ENCODE measurements at places on chromosomes 12 and 14. TPM values are rescaled to one million over a fixed set of nuclear protein-coding genes. Genes with fewer than 3 reads are reported as not detected.

Gene ABHD12B
- polyA plus RNA-seq: not detected

Gene ABCC9
- 8.7 TPM for polyA plus RNA-seq

Gene NCKAP5L
- polyA plus RNA-seq: 44.6 TPM

Gene SERPINA9
- not detected for polyA plus RNA-seq

Gene HSPA2
- 2.6 TPM for polyA plus RNA-seq

Gene CLEC1B
- polyA plus RNA-seq: not detected

Gene ZNF641
- 3.8 TPM for polyA plus RNA-seq

Gene DBX2
- polyA plus RNA-seq: 0.07 TPM

Gene KLRG1
- polyA plus RNA-seq: 1.8 TPM

Gene ACVR1B
- polyA plus RNA-seq: 8.0 TPM

Gene HOXC13
- polyA plus RNA-seq: not detected

Gene CEBPE
- not detected for polyA plus RNA-seq

Gene ATN1
- 92.5 TPM for polyA plus RNA-seq

Gene IL26
- polyA plus RNA-seq: not detected

Gene CLEC4E
- polyA plus RNA-seq: 0.88 TPM

Gene AQP2
- polyA plus RNA-seq: not detected

Gene CD27
- 0.59 TPM for polyA plus RNA-seq

Gene ZDHHC22
- polyA plus RNA-seq: not detected

Gene CDK2
- 18.4 TPM for polyA plus RNA-seq

Gene SAMD15
- not detected for polyA plus RNA-seq

Gene KERA
- not detected for polyA plus RNA-seq

Data from heart right ventricle (tissue), 16 donors.